Activated CD4-positive, alpha-beta T cell treated with anti-CD3 and anti-CD28 coated beads, Interleukin-2, amount 50 U/mL, for 48 hours (primary cell): ENCODE measurements at places on chromosomes 12 and 14.

DNA sequence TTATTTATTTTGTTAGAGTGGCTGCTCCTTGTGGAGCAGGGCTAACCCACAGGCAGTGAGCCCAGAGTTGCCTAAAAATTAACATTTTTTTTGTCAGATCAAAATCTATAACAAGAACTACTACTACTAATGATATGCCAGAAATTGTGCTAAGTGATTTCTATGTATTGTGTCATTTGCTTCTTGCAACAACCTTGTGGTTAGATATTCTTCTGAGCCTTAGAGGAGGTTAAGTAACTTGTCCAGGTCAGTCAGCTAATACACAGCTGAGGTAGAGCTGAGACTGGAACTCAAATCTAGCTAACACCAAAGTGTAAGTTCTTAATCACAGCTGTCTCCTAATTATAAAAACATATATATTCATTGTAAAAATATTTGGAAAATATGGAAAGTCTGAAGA is 29.8 kb downstream of the CFL2 start:
- no peak for DNase-seq

GRCh38 chr12:104357421-104357952 is 53.9 kb downstream of the EID3 start:
- DNase-seq = no peak

- no peak for DNase-seq
Observed at GRCh38 chr12:78018939-78019338, 188.2 kb downstream of the NAV3 start.

- DNase-seq = no peak
Observed at GRCh38 chr12:20142316-20142715, 226.0 kb upstream of the PDE3A start.

- DNase-seq = no peak
Observed at GRCh38 chr12:101878243-101878821, 952 bp downstream of the DRAM1 start.

DNA sequence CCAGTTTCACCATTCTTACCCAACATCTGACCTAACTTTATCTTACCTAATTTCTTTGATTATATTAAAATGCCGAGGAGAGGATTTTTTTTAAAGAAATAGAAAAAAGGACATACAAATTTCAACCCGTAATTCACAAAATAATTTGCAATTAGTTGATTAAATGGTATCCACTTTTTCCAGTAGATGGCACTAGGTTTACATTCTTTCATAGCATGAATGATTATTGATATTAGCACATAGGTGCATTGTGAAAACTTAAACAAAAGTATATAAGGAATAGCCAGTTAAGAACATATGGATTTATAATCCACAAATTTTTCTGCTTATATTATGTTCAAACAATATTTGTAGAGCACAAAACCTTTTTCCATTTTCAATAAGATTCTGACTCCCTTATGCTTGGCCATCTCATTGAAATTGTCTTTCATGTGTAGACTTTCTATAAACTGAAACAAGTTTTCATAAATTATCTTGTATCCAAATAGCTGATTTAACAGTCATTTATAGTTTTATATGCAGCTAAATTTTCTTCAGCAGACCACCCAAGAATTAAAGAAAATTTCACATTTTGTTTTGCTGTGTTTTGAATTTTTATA is 35.3 kb downstream of the MSRB3 start:
- DNase-seq = no peak

DNA sequence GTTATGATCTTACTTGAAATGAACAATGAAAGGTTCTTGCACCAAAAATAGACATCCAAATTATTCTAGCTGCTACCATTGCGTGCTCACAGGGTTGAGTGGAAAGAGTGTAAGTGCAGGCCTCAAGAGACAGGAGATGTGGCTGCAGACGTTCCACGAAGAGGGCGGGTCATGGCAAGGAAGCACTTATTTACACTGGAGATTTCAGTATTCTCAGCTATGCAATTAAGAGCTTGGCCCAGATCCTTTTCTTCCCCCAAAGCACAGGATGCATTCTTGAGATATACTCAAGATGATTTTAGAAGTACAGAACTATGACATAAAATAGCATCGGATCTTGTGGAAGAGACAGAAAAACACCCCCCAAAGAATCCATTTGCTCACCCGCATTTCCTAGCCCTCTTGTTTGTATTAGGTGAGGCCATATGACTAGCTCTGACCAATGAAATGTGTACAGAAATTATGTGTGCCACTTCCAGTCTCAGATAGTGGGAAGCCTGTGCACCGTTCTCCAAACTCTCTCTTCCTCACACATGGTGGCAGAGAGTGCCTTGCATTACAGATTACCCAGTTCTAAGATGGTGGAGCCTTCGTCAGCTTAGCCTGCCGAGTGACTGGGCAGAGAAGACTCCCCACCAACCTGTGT is 261.4 kb downstream of the TTC8 start:
- no peak for DNase-seq

- no peak for DNase-seq
Observed at GRCh38 chr12:130988261-130988660, 34.6 kb downstream of the ADGRD1 start.

DNA sequence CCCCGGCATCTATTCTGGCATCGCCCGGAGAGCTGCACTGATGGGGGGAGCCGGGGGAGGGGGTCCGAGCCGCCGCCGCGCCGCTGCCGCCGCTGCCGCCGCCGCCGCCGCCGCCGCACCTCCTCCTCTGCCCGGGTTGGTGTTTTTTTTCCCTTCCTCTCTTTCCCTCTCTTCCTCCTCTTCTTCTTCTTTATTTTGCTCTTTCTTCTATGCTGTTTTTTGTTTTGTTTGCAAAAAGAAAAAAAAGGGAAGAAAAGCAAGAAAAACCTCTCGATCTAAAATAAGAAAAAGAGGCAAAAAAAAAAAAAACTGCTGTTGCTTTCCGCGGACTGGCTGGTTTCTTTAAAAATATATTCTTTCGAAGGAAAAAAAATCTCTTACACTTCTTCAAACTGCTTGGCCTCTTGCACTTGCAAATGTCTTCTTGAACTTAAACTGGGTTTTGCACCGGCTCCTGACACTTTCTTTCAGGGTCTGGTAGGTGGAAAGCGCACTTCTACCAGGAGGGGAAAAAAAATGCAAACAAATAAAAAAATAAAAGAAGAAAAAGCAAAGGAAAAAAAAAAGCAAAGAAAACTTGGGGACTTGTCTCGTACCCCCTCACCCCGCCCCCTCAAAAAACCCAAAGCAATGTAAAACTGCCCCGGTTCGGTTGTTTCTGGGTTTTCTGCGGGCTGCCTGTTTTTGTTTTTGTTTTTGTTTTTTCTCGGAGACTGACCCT is 616 bp downstream of the BCL11B start:
- no peak for DNase-seq

GRCh38 chr12:29519585-29520182 is 22.2 kb upstream of the OVCH1 start:
- DNase-seq = peak; percentile 16

GRCh38 chr12:30896461-30896860 is 30.1 kb upstream of the TSPAN11 start:
- no peak for DNase-seq

DNA sequence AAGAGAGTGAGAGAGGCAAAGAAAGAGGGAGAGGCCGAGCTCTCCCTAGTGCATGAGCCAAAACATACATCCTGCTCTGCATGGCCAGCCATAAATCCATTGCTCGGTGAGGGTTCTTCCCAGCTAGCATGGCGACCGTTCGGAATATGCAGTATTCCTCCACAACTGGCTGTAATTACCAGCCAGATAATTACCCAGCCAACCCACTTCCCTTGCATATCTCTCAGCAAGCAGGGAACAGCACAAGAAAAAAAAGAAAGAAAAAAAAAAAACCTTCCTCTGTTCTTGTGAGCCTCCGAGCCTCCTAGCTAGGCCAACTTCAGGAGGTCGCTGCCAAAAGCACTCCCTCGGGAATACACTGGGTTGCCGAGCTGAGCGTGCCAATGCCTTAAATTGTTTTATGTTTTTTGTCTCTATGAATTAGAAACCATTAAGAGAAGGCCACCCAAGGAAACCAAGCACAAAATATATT is 567.9 kb downstream of the MED13L start:
- DNase-seq = no peak

GRCh38 chr12:113185180-113186032 is at the start of the genes DDX54 and RITA1:
TSS of gene DDX54 (minus strand) at chr12:113185478. CDS start at chr12:113185451, 27 bp downstream.
TSS of gene RITA1 (plus strand) at chr12:113185721. CDS start at chr12:113186747, 1,026 bp downstream.
- peak; percentile 87 for DNase-seq

DNA sequence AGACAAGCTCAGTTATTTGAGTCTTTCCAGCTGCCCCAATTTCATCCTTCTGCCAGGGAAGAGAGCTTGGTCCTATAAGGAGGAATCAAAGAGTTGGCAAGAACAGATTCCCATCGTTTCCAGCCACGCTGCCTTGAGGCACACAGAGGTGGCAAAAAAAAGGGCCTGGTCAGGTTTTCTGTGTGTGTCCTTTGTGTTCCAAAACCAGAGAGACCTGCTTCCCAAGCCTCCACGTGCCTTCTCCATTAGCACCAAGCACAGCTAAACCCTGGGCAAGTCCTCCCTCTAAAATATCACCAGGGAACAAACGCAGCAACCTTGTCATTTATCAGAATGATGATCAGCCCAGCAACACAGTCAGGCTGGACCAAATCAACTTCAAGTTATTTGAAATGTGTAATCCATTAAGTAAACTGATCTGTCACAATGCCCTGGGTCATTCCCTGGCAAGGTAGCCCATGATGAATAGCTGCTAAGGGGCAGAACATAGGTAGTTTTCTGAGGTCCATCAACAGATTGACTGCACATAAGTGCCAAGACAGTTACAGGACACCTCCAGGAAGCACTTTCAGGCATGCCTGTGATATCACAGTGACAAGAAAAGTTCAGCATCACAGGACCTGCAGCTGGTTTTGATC is 28.6 kb upstream of the C12orf42 start:
- no peak for DNase-seq

GRCh38 chr14:95769976-95770375 is 56.1 kb upstream of the TCL1A start:
- DNase-seq = no peak

DNA sequence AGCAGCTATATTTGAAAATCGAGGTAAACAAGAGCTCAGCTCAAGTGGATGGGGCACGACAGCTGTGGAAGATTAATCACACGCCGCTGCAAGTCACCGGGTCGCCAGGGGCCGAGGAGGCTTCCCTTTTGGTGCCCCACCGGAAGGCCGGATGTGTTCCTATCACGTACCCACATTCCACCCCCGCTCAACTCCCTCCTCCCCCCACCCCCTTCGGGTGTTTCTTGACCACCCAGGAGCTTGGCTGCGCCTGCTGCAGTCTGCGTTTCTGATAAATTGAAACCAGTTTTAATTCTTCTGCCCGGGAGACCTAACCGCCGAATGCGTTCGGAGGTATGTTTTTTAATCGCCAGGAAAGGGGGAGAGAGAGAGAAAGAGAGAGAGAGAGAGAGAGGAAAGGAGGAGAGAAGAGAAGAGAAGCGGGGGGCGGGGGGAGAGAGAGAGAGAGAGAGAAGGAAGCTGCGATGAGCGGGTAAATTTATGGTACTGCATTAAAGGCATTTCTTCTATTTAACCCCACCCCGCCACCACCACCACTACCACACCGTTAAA is 1.8 kb downstream of the SLC8A3 start:
- DNase-seq = peak; percentile 34

DNA sequence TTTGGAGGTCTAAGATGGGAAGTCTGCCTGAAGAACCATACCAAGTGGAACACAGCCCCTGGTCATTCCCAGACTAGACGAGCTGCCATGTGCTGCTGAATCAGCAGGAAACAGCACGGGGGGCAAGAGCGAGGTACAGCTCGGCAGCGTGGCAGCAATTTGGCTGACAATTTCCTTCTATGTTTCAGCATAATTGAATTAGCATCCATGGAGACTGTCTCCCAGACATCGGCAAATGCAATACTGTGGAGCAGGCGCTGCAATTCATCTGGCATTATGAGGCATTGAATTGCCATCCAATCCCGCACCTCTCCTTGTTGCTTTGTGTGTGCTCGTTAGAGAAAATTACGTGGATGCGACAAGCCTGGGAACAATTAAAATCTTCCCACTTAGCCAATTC is 46.0 kb upstream of the CCDC60 start:
- DNase-seq = no peak

GRCh38 chr12:100442403-100442802 is 31.3 kb upstream of the NR1H4 start:
- no peak for DNase-seq

- no peak for DNase-seq
Observed at GRCh38 chr12:93780101-93780641, 103.0 kb downstream of the CRADD start.
